Activated naive CD8-positive, alpha-beta T cell treated with anti-CD3 and anti-CD28 coated beads, Interleukin-2, amount 10 ng/mL, durations not matched to agents 7 days and 5 days (primary cell): ENCODE measurements at places on chromosomes 12 and 14.

DNA sequence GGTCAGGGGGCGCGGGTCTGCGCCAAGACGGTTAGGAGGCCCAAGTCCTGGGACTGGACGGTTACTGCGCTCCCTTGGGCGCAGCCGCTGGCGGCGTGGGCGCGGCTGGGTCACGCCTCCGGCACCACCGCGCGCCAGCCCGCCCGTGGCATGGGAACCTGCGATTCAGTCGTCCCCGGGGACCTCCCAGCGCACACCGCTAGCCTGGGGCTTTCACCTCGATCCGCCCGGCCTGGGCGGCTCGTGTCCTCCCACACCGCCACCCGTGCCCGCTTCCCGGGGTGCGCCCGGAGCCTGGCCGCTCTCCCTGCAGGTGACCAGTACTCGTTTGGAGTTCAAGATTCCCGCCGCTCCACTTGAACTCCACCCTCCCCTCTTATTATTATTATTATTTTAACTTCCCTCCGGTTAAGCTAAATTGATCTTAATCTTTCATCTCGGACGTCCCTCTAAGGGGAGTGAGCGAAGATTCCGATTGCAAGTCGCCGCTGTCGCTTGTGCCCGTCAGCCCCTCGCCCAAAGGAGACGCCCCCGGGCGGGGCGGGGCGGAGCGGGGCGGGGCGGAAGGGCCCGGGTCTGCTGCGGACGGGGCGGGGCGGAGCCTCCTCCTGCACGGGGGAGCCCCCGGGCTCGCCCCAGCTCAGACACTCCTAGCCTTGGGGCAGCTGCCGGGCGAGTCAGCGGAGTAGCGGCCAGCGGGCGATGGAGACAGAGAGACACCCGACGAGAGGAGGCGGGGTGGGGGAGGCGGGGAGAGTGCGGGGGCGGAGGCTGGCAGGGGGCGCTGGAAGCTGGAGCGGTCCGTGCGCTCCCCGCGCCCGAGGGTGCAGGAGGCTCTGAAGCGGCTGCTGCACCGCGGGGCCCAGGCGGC is at the start of gene KCNMB4:
TSS of gene KCNMB4 (plus strand) at position 643 of the 871 bp plus-strand sequence. CDS start 445 bp downstream, outside the sequence.
- H3K27ac ChIP-seq, result peak within 1 kb of the TSS; percentile 70
- peaks cover 41% of the 10 kb centered on the region for H3K27me3 ChIP-seq
- peak within 1 kb of the TSS; percentile 83 for H3K4me3 ChIP-seq

GRCh38 chr12:116121453-116121871 is 156.0 kb downstream of the MED13L start:
- peak overlapping the region; percentile 23 for H3K4me3 ChIP-seq
- peaks cover 27% of the 10 kb centered on the region for H3K4me1 ChIP-seq
- no peak for DNase-seq
- H3K27ac ChIP-seq, result no peak overlapping the region

DNA sequence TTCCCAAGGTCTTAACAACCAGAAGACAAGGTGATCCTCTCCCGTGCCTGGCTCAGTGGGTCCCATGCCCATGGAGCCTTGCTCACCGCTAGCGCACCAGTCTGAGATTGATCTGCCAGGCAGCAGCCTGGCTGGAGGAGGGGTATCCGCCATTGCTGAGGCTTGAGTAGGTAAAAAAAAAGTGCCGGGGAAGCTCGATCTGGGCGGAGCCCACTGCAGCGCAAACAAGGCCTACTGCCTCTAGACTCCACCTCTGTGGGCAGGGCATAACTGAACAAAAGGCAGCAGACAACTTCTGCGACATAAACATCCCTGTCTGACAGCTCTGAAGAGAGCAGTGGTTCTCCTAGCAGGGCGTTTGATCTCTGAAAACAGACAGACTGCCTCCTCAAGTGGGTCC is 104.0 kb downstream of the C14orf39 start:
- H3K4me1 ChIP-seq, result no peaks in the 10 kb centered on the region
- no peak overlapping the region for H3K27ac ChIP-seq
- DNase-seq, result no peak
- no peak overlapping the region for H3K4me3 ChIP-seq
- H3K36me3 ChIP-seq, result no peaks in the 10 kb centered on the region
- peaks cover 4% of the 10 kb centered on the region for H3K27me3 ChIP-seq

- H3K27ac ChIP-seq, result no peak overlapping the region
- H3K4me3 ChIP-seq, result no peak overlapping the region
- H3K4me1 ChIP-seq, result no peaks in the 10 kb centered on the region
- DNase-seq, result no peak
- H3K36me3 ChIP-seq, result no peaks in the 10 kb centered on the region
- H3K27me3 ChIP-seq, result no peaks in the 10 kb centered on the region
Observed at GRCh38 chr14:42848652-42849051, 1242.0 kb downstream of the LRFN5 start.

DNA sequence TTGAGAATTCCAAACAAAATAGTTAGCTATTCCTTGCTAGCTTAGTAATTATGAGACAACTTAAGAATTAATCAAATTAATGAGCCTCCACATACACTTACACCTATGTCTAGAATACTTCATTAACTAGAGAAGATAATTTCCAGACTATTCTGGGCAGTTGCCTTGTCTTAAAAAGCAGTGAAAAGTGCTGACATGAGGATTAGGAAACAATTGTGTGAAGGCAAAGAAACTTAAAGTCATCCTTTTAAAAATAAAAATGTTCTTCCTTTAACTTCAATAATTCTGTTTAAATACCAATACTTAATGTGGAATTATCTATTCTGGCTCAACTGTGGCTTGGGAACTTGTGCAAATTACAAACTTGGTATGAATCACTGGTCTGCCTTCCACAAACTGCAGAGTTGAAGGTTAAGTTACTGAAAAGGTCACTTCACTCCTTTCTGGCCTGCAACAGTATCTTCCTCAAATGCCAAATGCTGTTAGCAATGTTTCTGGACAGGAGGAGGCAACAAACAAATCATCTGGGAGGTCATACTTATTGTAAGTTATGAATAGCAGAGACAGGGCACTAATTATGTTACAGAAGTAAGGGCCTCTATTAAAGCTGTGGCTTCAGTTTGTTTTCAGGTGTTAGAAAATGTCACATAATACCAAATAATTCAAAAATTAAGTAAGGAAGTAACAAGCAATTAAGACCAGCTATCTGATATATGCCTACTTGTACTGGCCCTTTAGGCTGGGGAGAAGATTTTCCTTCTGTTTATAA is 19.2 kb downstream of the PPTC7 start:
- peaks cover 12% of the 10 kb centered on the region for H3K36me3 ChIP-seq
- no peaks in the 10 kb centered on the region for H3K27me3 ChIP-seq
- no peak for DNase-seq

- H3K27me3 ChIP-seq, result no peaks in the 10 kb centered on the region
- DNase-seq, result no peak
- H3K4me3 ChIP-seq, result peak overlapping the region; percentile 91
- peak overlapping the region; percentile 88 for H3K27ac ChIP-seq
- no peaks in the 10 kb centered on the region for H3K36me3 ChIP-seq
Observed at GRCh38 chr12:56522411-56523193, 982 bp downstream of the RBMS2 start.
